Activated T-helper 1 cell treated with anti-CD3 and anti-CD28 coated beads, Interleukin-2, amount 50 U/mL, for 16 hours (primary cell): ENCODE measurements at places on chromosomes 6 and 20.
A peak's percentile ranks its signal among the peaks of the same experiment; 100 is the strongest.

GRCh38 chr20:14664101-14664500 lies 326.7 kb upstream of the FLRT3 start:
- no peak for DNase-seq

- DNase-seq, result no peak
Observed at GRCh38 chr20:53138454-53139262, 166.5 kb downstream of the TSHZ2 start.

- DNase-seq, result no peak
Observed at GRCh38 chr6:116144605-116145004, 18.7 kb upstream of the COL10A1 start.

DNA sequence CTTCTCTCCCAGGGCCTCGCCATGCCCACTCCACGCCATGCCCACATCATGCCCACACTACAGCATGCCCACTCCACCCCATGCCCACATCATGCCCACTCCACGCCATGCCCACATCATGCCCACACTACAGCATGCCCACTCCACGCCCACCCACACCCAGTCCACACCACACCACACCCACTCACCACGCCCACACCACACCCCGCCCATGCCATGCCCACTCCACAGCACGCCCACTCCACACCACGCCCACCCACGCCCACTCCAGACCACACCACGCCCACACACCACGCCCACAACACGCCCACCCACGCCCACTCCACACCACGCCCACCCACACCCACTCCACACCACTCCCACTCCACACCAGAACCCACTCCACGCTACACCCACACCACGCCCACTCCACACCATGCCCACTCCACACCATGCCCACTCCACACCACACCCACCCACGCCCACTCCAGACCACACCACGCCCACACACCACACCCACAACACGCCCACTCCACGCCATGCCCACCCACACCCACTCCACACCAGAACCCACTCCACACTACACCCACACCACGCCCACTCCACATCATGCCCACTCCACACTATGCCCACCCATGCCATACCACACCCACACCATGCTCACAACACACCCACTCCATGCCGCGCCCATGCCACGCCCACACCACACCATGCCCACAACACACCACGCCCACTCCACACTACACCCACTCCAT lies 88.6 kb downstream of the ERMARD start:
- DNase-seq, result no peak

- DNase-seq, result no peak
Observed at GRCh38 chr6:139364302-139364981, 10.0 kb downstream of the CITED2 start.

DNA sequence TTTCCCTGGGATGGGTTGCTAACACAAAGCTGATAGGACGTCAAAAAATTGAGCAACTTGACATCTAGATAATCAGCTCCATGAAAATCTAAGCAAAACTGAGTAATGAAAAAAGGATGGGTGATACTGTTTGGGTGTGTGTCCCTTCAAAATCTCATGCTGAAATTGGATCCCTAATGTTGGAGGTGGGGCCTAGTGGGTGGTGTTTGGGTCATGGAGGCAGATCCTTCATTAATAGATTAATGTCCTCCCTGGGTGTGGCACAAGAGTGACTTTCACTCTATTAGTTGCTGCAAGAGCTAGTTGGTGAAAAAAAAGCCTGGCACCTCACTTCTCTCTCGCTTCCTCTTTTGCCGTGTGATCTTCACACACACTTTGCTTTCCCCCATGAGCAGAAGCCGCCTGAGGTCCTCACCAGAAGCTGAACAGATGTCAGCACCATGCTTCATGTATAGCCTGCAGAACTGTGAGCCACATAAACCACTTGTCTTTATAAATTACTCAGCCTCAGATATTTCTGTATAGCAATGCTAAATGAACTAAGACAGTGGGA lies 160.9 kb downstream of the FRK start:
- no peak for DNase-seq

DNA sequence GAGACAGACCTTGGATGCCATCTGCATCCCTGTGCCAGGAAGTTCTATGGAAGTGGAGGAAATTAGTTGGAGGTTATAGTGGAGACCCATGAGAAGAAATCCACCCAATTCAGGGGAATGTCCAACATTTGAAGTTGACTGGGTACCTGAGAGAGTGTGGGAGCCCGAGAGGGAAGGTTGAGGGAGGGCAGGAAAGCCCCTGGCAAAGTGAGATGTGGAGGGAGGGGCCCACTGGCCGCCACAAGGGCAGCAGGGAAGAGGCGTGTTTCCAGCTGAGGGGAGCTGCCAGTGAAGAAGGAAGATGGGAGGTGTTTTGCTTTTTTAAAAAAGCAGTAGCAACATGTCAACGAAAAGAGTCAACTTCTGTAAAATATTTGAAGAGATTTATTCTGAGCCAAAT lies 16.3 kb upstream of the SERPINB9 start:
- DNase-seq, result no peak

DNA sequence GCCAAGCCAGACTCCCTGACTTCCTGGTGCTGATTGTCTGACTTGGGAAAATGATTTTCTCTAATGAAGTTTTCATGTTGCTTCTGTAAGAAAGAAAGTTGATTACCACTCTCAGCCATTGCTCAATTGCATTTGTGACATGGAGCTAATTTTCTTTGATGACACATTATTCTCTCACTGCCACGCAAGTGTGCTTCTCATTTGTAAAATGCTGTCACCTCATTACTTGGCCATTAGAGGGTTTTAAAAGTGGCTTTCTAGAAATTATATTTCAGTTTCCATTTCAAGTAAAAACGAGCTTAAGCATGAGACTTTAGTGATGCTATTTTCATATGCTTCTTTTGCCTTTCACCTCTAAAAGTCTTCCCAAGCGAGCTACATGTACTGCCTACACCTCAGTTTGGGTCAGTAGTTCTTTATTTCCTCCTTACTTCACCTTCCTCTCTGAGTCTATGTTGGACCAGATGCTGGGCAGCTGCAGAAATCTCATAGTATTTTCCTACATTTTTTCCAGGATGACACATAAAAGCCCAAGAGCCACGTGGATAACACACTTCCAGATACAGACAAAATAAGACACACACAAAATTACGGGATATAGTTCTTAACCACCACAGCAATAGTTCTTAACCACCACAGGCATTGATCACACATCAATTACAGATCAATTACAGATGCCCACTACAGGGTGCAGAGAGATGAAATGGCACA lies 6.3 kb upstream of the FAM210B start:
- no peak for DNase-seq

DNA sequence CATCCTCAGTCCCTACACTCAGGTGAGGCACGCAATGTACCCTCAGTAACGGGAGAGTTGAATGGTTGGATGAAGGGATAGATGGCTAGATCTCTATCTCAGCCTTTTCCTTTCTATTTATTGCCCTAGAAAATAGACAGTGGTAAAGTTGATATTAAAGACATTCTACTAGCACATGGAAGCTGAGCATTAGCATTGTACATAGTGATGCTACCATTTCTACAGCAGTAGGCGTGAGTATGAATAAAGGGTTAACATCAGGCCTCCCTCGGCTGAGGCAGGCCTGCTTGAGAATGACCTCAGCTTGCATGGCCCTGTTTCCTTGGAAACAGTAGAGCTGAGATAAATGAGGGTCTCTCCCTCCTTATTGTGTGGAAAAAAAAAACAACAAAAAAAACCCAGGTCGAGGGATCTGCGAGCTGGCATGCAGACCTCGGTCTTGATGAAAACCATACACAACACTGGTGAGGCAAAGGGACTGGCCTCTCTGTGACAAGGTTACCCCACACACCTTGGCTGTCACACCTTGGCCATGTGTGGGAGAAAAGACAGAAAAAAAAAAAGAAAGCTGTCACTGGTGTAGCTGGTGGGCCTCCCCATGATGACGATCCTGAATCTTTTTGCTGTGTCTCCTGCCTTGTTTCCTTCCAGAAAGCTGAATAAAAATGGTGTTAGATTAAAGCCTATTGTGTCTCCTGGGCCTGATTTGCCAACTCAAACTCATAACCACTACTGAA lies 160.0 kb downstream of the HACE1 start:
- DNase-seq, result no peak

- DNase-seq, result no peak
Observed at GRCh38 chr20:38523697-38524096, 51.1 kb downstream of the RALGAPB start.

GRCh38 chr6:46022106-46022948 lies 6.7 kb upstream of the CLIC5 start:
- DNase-seq, result no peak

DNA sequence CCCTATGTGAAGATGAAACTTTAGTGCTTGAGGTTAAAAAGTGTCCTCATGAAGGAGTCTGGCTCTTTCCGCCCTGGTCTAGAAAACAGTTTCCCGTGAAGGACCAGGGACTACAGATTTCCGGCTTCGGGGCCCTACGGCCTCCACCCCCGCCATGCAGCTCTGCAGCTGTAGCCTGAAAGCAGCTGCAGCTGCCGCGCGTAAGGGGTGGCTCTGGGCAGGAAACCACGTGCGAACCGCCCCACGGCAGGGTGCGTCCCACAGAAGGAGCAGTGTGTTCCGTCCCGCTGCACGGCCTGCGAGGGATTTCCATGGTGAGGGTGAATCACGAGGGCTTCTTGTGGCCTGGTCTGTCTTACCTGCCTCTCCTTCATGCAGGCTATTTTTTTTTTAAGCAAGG lies 117.0 kb downstream of the ERMARD start:
- peak; percentile 17 for DNase-seq

- DNase-seq, result peak; percentile 47
Observed at GRCh38 chr6:2989332-2990247, 10.1 kb upstream of the NQO2 start.

DNA sequence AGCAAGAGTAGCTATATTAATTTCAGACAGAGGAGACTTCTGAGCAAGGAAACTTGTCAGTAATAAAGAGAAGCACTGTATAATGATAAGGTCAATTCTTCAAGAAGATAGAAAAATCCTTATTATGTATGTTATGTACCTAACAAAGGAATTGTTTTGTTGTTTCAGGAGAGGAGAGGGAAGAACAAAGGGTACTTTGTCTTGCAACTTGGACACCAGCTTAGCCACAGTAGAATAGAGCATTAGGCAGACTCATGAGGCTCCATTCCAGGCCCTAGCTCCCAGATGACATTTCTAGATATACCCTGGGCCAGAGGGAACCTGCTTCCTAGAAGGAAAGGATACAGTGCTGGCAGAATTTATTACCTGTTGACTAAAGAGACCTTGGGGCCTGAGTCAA lies 6.5 kb upstream of the NUS1 start:
- DNase-seq, result no peak

- no peak for DNase-seq
Observed at GRCh38 chr6:154824076-154824475, 90.9 kb downstream of the SCAF8 start.

DNA sequence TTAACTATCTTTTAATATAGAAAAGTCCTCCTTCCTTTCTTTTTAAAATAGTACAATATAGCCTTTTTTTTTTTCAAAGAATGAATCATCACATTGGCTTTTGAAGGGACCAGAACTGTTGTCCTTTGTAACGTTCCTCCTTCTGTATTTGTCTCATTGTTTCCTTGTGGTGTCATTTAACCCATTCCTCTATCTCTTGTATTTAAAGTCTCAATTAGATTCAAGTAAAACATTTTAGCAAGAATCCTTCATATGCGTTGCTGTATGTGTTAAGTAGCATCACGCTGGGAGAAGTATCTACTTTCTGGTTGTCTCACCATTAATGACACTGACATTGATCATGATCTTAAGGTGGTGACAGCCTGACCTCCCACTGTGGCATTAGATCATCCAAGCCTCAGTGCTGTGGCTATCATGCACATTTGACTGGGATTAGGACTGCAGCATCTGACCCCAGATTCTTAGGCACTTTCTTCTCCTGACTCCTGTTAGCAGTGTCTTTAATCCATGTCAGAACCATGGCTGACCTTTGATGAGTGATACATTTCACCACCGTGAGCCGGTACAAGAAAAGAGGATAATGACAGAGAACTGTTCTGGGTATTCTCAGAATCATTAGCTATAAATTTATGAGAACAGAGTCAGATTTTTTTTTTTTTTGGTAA lies 67.5 kb upstream of the TFB1M start:
- DNase-seq, result no peak

DNA sequence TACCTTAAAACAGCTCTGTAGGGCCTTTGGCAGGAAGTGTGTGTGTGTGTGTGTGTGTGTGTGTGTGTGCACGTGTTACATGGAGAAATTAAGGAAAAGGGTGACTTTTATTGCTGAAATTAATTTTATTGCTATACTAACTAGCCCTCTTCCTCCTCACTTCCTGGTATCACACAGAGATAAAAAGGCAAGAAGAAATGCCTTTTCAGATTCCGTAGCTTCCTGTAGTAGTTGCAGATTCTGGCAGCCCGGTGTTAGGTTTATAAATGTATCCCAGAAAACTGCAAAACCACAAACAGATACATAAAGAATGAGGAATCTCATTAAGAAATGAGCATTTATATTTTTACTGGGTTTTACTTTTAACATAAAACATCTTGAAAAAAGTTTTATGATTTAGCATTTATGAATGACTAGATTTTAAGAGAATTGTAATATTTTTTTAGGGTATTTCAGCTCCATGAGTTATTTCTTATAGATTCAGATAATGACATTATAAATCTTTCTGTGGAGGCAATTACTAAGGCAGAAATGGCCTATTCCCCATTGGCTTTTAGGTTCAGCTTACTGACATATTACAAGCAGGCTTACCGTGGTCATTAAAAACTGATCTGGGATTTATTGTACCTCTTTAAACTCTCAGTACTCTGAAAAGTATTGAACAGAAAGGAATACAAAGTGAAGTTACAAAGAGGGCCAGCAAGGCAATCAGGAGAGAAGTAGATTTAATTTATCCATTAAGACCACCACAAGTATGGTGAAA lies 249.1 kb upstream of the TSHZ2 start:
- no peak for DNase-seq

GRCh38 chr6:142306736-142307135 lies 4.9 kb downstream of the ADGRG6 start:
- DNase-seq, result no peak

GRCh38 chr6:148629592-148630465 lies 117.0 kb upstream of the UST start:
- DNase-seq, result no peak

- DNase-seq, result no peak
Observed at GRCh38 chr6:167647737-167648470, 178.8 kb upstream of the AFDN start.

DNA sequence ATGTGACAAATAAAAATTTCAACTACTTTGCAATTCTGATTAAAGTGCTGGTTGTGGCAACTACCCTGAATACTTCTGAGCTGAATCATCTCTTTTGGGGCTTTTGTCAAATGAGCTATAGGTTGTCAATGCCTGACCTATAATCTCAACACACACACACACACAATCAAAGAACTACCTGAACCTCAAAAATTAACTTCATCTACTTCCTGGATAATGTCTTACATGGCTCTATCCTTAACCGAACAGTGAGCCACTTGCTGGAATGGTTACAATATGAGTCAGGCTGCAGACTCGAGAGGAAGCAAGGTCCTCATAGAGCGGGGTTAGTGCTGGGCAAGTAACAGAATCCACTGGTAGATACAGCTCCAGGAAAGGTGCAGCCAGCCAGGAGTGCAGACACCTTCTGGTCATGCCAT lies 70.6 kb upstream of the DST start:
- DNase-seq, result no peak
